Neuronal stem cell (in vitro differentiated cells): ENCODE measurements at places on chromosomes 2 and 18.
A peak's percentile ranks its signal among the peaks of the same experiment; 100 is the strongest.

DNA sequence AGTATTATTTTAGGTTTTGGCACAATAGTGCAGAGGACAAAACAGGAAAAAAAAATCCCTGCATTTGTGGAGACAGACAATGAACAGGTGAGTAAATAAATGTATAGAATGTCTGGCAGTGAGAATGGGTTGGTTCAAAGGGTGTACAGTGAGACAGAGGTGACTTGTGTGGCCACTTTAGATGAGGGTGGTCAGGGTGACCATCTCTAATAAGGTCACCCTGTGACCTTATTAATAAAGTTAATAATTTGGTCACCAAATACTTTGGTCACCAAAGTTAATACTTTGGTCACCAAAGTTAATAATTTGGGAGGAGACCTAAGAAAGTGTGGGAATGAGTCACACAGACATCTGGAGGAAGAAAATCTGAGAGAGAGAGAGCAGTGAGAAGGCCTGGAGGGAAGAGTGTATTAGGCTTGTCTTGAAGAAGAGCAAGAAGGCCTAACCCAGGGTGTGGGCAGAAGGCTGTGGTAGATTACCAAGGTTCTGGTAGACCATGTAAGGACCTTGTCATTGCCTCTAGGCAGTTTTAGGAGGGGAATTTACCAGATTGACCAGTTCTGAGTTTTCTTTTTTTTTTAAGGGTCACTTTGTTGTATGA lies 1368.4 kb upstream of the CELF4 start:
- H3K4me3 ChIP-seq, result no peak overlapping the region
- H3K36me3 ChIP-seq, result no peaks in the 10 kb centered on the region
- H3K27ac ChIP-seq, result no peak overlapping the region

- H3K27ac ChIP-seq, result no peak overlapping the region
- H3K36me3 ChIP-seq, result peaks cover 2% of the 10 kb centered on the region
- H3K4me1 ChIP-seq, result no peaks in the 10 kb centered on the region
- DNase-seq, result no peak
- H3K27me3 ChIP-seq, result no peaks in the 10 kb centered on the region
Observed at GRCh38 chr18:78130232-78131195, 849.1 kb upstream of the SALL3 start.

GRCh38 chr18:45621061-45621511 lies 5.8 kb downstream of the SLC14A2 start:
- H3K4me3 ChIP-seq, result no peak overlapping the region
- H3K27me3 ChIP-seq, result no peaks in the 10 kb centered on the region
- H3K36me3 ChIP-seq, result no peaks in the 10 kb centered on the region
- H3K27ac ChIP-seq, result no peak overlapping the region
- peak; percentile 47 for DNase-seq

DNA sequence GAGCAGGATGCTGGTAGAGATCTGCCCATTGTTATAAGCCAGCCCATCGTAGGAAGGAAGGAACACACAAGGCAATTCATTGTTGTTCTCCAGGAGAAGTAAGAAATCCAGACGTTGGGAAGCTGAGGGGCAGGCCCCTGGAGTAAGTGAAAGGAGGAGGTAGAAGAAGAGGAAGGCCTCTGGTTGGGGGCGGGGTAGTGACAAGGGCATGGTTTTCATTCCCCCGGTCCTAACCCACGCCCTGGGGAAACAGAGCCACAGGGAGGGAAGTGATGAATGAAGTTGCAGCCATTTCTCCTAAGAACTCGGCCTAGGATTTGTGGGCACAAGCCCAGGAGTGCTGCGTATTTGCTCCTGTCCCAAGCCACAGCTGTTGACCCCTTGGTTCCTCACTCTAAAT lies 18.0 kb downstream of the LBH start:
- H3K4me1 ChIP-seq, result peaks cover 5% of the 10 kb centered on the region
- no peak overlapping the region for H3K4me3 ChIP-seq
- no peaks in the 10 kb centered on the region for H3K27me3 ChIP-seq
- H3K27ac ChIP-seq, result no peak overlapping the region
- no peaks in the 10 kb centered on the region for H3K36me3 ChIP-seq
- DNase-seq, result no peak

GRCh38 chr2:113032737-113033136 lies 19.9 kb downstream of the IL36B start:
- H3K4me3 ChIP-seq, result no peak overlapping the region
- no peak overlapping the region for H3K27ac ChIP-seq
- DNase-seq, result no peak
- peaks cover 35% of the 10 kb centered on the region for H3K27me3 ChIP-seq

DNA sequence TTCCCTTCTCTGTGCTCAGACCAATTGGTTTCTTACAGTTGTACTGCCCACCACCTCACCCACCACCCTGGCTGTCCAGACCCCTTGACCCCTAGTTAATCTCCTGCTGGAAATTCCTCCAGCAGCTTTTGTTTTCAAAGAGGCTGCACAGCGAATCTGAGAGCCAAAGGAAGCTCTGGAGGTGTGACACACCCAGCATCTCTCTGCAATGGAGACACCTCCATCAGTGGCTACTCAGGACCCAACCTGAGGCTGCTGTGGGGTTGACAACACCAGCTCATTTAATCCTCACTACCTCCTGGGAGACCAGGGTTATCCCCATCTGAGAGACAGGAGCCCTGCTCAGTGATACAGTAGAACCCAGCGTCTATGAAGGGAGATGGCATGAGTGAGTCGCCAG lies 86.4 kb downstream of the BIN1 start:
- no peak for DNase-seq
- H3K4me1 ChIP-seq, result no peaks in the 10 kb centered on the region
- H3K36me3 ChIP-seq, result no peaks in the 10 kb centered on the region
- H3K27me3 ChIP-seq, result no peaks in the 10 kb centered on the region
- H3K4me3 ChIP-seq, result no peak overlapping the region

- no peak overlapping the region for H3K4me3 ChIP-seq
- H3K27me3 ChIP-seq, result no peaks in the 10 kb centered on the region
- DNase-seq, result no peak
- no peaks in the 10 kb centered on the region for H3K36me3 ChIP-seq
- H3K4me1 ChIP-seq, result peaks cover 1% of the 10 kb centered on the region
Observed at GRCh38 chr2:29787473-29788465, 133.6 kb downstream of the ALK start.

- no peak overlapping the region for H3K4me3 ChIP-seq
- peaks cover 3% of the 10 kb centered on the region for H3K4me1 ChIP-seq
- H3K27me3 ChIP-seq, result no peaks in the 10 kb centered on the region
- no peak for DNase-seq
- H3K36me3 ChIP-seq, result no peaks in the 10 kb centered on the region
Observed at GRCh38 chr2:169507698-169508097, 1.8 kb upstream of the KLHL41 start.

- H3K27ac ChIP-seq, result no peak overlapping the region
- no peaks in the 10 kb centered on the region for H3K27me3 ChIP-seq
- peaks cover 8% of the 10 kb centered on the region for H3K4me1 ChIP-seq
- H3K36me3 ChIP-seq, result no peaks in the 10 kb centered on the region
- no peak for DNase-seq
- H3K4me3 ChIP-seq, result no peak overlapping the region
Observed at GRCh38 chr2:60488291-60488690, 65.2 kb downstream of the BCL11A start.

DNA sequence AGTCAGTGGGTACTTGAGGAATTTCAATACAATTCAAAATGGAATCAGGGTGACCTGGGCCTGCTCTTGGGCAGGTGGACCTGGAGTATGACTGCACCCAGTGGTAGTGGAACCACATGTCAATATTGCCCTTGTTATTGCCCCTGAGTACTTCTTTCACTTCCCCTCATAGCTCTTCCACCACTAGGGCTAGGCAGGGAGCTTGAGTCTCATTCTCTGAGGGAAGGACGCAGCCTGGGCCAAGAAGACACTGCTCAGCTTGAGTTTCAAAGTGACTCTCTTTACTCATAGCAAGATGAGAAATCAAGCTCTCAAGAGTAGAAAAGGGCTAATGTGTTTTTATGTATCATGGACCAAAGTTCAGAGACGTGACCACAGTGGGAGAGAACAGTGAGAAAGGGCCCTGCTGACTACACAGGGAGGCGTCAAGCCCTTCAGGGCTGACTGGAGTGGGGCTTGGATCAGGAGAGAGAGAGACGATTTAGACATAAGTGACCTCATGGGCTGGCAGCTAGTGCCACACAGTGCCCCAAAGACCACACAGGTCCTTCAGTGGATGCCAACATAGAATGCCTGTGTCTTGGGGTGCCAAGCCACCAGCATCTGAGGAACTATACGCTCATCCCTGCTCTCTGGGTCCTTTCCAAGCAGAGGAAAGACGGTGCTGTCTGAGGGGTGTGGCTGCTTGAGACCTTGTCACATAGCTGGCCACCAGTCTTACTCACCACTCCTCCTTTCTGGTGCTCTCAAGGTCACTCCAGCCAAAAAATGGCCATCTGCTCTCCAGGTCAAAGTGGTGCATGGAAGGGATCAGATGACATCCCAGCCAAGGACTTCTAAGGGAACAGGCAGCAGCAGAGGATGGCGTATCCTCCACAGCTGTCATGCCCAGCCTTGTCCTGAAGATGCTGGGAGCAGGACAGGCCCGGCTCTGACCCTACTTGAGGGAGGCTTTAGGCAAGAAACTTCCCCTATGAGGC lies 13.0 kb downstream of the PTMA start:
- no peak overlapping the region for H3K27ac ChIP-seq
- no peaks in the 10 kb centered on the region for H3K27me3 ChIP-seq
- H3K36me3 ChIP-seq, result no peaks in the 10 kb centered on the region
- no peak for DNase-seq

- no peak overlapping the region for H3K27ac ChIP-seq
- H3K4me1 ChIP-seq, result no peaks in the 10 kb centered on the region
- H3K4me3 ChIP-seq, result no peak overlapping the region
- no peak for DNase-seq
- no peaks in the 10 kb centered on the region for H3K36me3 ChIP-seq
Observed at GRCh38 chr2:156445296-156446220, 9.4 kb downstream of the GPD2 start.

DNA sequence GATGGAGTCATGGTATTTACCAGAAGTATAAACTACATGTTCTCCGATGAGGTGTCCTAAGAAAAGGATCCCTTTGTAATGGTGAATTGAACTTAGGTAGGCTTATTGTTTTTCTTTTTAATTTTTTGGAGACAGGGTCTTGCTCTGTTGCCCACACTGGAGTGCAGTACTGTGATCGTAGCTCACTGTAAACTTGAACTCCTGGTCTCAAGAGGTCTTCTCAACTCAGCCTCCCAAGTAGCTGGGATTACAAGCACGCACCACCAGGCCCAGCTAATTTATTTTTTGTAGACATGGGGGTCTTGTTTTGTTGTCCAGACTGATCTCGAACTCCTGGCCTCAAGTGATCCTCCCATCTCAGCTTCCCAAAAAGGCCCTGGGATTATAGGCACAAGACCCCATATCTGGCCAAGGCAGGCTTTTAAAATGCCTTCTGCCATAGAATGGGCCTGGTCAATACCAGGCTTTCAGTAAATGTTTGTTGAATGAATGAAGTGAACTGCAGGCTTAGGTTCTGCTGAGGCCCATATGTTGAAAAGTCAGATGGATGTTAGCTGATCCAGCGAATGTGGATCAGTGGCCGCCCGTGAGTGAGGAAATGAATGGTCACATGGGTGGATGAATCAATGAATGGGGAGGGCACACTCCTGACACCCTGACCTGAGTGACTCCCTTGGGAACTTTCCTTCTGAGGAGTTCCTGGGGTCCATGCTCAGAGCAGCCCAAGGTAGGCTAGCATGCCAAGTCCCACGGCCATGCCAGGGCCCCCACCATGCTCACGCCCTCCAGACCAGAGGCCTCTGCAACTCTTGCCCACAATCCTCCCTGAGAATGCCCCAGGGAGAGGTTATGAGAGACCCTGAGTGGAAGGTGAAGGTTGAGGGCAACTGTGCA lies 118.0 kb upstream of the MYCN start:
- H3K36me3 ChIP-seq, result no peaks in the 10 kb centered on the region
- DNase-seq, result no peak
- no peak overlapping the region for H3K27ac ChIP-seq

- H3K4me1 ChIP-seq, result no peaks in the 10 kb centered on the region
- H3K4me3 ChIP-seq, result no peak overlapping the region
- H3K36me3 ChIP-seq, result no peaks in the 10 kb centered on the region
- no peak overlapping the region for H3K27ac ChIP-seq
- no peak for DNase-seq
Observed at GRCh38 chr2:180890781-180891180, 89.6 kb upstream of the UBE2E3 start.

GRCh38 chr2:24480245-24480644 lies 10.8 kb upstream of the NCOA1 start:
- H3K27ac ChIP-seq, result no peak overlapping the region
- H3K36me3 ChIP-seq, result no peaks in the 10 kb centered on the region
- no peaks in the 10 kb centered on the region for H3K27me3 ChIP-seq
- no peak for DNase-seq

GRCh38 chr2:42233976-42234441 lies 64.9 kb downstream of the EML4 start:
- no peaks in the 10 kb centered on the region for H3K27me3 ChIP-seq
- no peaks in the 10 kb centered on the region for H3K36me3 ChIP-seq
- no peak overlapping the region for H3K4me3 ChIP-seq
- H3K27ac ChIP-seq, result no peak overlapping the region
- no peak for DNase-seq
- H3K4me1 ChIP-seq, result no peaks in the 10 kb centered on the region

DNA sequence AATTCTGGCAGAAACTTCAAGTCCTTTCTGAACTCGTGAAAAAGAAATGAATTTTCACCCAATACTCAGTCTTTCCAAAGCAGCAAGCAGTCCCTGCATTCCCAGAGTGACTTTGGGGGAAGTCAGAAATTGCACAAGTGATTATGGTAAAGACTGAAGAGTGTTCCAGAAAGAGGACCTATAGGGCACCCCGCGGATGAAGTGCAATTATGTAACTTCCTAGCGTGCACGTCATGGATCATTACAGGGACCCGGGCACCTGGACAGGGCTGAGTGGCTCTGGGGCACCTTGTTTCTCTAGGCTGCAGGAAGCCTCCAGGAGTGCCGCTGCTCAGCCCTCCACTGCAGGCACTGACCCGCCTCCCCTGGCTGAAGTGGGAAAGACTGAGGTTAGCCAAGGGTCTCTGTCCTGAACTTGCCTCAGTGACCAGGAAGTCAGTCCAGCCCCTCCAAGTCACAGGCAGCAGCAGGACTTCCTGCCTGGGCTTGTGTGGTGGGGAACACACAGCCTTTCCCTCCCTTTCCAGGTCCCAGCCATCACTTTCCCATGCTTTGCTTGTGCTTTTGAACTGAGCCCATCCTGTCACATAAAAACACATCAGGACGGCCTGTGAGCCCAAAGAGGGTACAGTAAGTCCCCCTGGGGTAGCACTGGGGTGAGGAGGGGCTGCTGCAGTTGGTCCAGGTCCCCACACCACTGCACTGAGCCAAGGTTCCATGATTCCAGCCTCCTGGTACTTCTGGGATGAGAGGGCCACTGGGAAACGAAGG lies 19.8 kb downstream of the TMEM185B start:
- H3K4me3 ChIP-seq, result no peak overlapping the region
- no peak overlapping the region for H3K27ac ChIP-seq
- no peaks in the 10 kb centered on the region for H3K27me3 ChIP-seq

DNA sequence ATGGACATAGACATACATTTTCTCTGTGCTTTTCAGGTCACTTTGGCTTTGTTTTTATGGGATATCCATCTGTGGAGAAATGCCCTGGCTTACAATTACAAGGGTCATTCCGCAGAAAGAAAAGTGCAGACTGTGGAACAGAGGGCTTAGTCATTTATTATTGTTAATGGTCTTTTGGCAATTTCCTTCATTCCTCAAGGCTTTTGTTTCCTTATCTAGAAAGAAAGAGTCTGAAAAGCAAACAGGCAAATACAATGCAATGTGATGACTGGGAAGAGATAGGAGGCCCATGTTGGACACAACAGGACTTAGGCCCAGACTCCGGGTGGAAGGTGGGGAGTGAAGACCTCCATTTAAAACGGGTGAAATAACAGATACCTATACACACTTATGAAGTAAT lies 129.5 kb upstream of the CAVIN2 start:
- no peaks in the 10 kb centered on the region for H3K4me1 ChIP-seq
- no peaks in the 10 kb centered on the region for H3K27me3 ChIP-seq
- peak; percentile 3 for DNase-seq
- H3K4me3 ChIP-seq, result no peak overlapping the region
- no peaks in the 10 kb centered on the region for H3K36me3 ChIP-seq
- no peak overlapping the region for H3K27ac ChIP-seq
